Stimulated activated CD4-positive, alpha-beta T cell treated with anti-CD3 and anti-CD28 coated beads, Interleukin-4, amount 100 ng/mL, for 1 hour (primary cell): ENCODE measurements at places on chromosomes 5 and 9.

DNA sequence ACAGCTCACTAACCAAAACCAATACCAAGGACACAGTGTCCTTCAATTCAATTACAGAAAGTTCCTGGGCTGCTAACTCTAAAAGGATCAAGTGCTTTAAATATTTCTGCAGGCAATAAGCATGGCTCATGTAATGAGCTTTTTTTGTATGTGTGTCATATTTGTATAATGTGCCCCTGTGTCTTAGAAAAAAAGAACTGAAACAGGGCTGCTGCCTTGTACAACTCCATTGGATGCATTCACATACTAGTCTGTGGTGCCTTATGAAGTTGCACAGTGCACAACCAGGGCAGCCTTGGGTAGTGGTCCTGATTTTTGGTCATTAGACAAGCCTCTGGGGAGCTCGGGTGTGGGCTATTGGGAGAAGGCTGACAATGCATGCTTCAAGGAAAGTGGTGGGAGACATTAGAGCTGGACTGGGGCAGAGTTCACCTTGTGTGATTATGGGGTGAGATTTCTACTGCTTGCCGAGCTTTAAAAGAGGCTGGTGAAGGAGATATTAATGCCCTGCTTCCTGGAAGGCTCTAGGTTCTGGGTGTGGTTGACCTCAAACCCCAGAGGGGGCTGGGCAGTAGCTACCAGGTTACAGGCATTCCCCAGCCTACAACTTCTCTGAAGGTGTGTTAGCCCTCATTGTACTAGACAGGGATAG, 3.6 kb upstream of the CPEB4 start:
- DNase-seq = no peak

DNA sequence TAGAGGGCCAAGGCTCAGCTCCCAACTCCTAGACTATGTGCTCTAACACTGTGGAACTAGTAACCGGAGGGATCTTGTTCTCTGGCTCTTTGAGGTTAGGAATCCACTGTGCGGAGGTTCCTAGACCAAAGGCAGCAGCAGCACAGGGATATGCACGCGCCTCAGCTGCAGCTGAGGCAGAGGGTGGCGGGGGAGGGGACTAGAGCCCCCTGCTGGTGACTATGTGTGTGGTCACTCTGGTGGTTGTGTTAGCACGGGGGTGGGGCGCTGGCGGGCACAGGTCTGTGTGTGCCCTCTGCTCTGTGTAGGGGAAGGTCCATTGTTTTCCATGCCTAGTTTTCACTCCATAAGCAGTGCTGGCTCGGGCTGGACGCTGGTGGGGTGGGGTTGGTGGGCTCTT, 458.0 kb upstream of the IZUMO3 start:
- no peak for DNase-seq

DNA sequence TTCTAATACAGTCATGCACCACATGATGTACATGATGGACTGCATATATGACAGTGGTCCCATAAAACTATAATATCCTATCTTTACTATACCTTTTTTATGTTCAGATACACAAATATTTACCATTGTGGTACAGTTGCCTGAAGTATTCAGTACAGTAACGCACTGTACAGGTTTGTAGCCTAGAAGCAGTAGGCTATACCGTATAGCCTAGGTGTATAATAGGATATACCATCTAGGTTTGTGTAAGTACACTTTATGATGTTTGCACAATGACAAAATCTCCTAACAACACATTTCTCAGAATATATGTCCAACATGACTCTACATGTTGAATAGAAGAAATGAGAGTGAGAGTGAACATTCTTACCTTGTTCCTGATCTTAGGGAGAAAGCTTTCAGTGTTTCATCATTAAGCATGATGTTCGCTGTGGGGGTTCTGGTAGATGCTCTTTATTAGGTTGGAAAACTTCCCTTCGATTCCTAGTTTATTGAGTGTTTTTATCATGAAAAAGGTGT, 31.8 kb downstream of the AMBP start:
- DNase-seq = no peak

- no peak for DNase-seq
Observed at GRCh38 chr9:70677055-70677735, 262.7 kb upstream of the KLF9 start.

DNA sequence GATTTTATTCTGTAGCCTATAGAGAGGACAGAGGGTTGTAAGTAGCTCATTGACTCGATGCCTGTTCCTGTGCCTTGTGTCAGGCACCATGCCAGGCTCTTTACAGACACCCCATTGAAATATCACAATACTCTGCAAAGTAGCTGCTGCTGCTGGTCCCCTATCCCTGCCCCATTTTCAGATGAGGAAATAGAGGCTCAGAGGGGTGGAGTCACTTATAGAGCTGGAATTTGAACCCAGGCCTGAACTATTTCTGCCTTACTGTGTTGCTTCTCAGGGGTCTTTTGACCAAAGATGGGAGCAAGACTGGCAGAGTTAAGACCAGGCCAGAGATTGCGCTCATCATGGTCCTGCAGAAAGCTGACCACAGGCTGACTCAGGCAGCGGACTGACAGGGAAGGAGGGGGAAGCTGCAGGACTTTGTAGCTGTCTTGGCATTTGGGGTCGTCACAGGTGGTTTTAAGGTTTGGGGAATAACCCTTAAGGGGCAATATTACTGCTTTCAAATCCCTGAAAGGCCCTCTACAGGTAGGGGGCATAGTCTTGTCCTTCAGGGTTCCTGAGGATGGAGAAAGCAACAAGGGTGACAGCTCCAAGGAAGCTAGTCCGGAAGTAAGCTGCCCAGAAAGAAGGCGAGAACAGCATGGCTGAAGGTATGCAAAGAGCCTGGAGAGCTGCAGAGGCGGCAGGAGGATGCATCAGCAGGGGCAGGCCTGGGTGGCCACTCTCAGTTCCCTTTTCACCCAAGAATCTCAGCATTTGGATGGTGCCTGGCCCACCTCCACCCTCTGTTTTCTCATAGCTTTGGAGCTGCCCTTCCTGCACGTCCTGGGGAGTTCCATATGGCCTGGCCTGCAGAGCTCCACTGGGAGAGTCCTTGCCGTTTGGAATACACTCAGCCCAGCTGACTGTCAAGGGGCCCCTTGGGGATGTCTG, 18.3 kb upstream of the NDST1 start:
- DNase-seq = no peak

DNA sequence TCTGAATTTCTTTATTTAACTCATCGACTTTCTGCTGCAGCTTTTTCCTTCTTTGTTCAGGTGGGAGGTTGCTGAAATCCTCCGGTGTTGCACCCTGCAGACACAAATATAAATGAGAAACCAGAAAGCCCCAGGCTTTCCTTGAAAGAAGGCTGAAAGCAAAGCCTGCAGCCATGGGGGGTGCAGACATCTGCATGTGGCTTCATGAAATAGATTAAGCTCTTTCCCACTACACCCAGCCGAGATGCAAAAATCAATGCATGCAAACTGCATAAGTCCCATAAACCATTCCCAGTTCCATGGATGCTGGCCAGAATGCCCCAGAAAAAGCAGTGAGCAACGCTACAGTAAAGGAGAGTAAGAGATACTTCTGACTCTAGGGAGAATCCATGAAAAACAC, 73.6 kb downstream of the USP20 start:
- no peak for DNase-seq

DNA sequence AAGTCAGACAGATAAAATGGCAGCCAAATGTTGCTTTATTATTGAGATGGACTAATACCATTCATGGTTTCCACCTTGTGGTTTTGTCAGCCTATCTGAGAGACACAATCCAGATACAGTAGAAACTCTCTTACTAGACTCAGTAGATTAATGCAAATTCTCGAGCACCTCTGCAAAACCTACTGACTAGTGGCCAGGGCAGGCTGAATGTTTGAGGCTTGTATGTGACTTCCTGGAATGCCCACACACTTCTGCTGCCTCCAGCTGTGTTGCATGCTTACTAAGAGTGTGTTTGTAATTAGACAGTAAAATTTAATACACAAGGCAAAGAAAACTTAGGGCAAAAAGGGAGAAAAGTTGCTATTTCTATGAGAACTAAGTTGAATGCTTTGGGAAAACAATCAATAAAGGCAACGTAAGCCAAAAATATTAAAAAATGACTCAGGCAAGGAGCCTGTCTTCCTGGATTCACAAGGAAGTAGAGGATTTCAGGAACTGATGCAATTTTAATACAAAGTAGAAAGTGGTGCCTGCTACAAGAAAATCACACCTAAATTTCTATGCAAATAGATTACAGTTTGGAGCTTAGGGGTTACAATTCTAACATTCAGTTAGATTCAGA, 30.2 kb upstream of the CCNG1 start:
- DNase-seq = no peak

DNA sequence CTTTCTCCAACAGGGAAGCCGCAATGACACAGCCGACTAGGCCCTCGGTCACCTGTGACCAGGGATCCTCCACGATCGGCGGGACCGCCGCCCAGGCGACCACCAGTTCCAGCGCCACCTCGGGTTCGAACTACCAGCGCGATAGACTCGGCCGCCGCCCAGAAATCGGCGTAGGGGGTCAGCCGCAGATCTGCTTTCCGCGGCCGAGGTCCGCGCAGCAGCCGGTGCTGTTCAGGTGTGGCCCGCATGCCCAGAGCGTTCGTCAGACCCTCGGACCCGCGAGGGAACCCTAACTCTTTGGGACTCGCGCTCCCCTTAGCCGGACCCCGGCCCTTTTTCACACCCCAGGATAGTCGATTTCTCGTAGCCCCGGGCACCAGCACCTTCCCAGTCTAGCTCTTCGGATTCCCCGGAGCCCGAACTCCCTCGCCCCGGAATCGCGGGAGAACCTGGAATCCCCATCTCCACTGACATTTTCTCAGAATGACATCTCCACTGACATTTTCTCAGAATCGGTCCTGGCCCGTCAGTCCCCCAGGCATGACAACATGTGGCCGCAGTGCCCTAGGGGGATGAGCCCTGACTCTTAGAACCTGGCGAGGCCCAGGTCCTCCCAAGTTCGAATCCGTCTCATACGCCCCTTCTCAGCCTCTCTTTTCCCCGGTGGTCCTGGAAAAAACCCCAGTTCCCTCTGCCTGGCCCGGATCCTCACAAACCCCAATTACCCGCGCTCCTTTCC, 428 bp downstream of the C5orf52 start:
- DNase-seq = no peak

GRCh38 chr5:171488876-171489275, 69.4 kb downstream of the FGF18 start:
- no peak for DNase-seq

DNA sequence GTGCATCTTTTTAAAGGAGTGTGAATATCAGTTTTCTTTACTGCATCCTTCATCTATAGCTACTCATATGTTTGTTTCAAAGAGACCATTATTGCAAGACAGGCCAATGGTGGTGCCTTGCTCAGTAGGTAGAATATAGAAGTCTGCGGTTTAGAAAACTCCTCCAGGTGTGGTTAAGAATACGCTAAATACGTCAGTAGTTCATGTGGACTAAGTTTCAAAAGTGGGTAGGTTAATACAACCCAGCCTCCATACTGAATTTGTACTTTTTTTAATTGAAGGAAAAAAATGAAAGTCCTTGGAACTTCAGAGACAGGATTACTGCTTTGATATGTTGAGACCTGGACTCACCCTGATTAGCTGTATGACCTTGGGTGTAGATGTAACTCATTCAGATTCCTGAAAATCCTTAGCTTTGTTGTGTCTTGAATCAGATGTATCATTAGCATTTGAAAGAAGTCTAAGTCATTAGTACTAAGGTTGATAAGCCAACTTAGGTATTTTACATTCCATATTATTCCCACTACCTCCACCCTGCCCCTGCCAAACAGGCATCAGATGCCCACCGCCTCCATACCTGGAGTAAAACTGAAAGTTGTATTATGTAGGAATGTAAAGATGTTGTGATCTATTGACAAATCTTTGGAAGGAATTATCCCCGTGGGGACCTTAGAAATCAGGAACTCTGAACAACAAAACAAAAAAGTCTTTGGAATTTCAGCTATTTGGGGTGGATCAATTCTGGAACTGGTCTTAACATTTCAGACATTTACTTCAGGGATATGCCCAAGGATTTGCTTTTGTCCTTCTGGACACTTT, 6.1 kb downstream of the BASP1 start:
- DNase-seq = no peak

GRCh38 chr9:82891321-82891720, 171.6 kb downstream of the RASEF start:
- DNase-seq = no peak

DNA sequence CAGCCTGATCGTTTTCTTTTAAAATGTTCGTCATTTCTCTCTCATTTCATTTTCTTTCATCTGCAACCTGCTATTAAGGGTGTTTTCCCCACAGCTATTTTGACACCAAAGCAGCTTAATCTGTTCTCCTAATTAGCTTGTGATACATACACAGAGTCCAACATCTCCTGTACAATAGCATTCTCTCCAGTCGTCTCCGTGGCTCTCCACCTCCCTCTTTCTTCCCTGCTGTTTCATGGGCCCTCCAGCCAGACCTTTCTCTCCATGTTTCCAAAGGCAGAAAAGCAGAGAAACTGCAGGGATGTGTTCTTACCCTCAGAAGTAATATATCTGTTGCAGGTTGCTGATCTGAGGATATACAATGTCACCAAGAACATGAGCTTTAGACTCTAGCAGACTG, 88.8 kb upstream of the SPOCK1 start:
- no peak for DNase-seq

DNA sequence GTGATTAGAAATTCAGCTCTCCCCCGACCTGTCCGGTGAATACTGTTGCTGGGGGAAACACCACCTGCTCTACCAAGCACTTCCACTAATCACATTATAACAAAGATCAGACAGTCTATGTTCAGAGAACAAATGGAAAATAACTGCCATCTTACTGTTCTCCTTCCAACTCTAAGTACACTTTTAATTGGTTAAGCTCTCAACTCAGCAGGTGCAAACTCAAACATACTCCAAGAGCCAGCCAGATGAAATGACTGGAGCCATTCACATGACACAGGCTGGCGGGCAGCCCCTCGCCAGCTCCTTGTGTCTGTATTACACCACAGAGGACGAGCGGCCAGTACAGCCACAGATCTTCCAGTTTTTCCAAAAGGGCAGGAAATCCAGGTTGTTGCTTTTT, 16.1 kb downstream of the LIFR start:
- DNase-seq = no peak

GRCh38 chr5:12901696-12902095, 997.5 kb upstream of the CTNND2 start:
- DNase-seq = no peak

- DNase-seq = no peak
Observed at GRCh38 chr5:88671505-88672499, 211.2 kb downstream of the MEF2C start.
